Activated CD8-positive, alpha-beta memory T cell treated with anti-CD3 and anti-CD28 coated beads for 24 hours (primary cell): ENCODE measurements at places on chromosomes 11 and 22.
A peak's percentile ranks its signal among the peaks of the same experiment; 100 is the strongest.

DNA sequence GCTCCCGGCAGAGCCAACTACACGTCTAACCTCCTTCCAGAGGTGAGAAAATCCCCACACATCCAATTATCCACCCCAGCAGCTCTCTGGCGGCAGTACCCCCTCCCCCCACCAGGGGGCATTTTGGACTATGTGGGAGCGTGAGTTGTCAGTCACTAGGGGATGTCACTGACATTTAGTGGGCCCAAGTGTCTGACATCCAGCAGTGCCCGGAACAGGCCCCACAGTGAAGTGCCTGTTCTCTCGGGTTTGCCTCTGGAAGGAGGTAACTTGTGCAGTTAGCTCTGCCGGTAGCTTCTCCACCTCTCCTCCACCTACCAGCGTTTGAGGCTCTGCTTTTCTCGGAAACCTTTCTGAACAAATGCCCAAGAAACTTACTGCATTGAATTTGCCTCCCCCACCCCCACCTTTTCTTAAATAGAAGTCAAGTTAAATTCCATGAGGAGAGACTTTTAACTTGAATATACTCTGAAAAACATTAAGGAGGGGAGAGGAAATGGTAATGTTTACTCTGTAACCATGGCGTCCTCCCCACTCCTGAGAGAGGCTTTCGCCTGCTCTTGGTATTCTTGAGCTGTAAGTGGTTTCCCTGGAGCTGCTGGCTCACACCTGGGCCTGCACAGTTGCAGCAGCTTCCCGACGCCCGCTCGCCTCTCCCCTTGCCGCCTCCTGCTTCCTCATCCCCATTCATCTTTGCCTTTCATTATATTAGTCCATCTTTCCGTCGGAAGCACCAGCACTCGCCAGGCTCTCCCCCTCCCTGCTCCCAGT, 112.8 kb downstream of the WNT7B start:
- peak; percentile 91 for DNase-seq

- DNase-seq: no peak
Observed at GRCh38 chr11:116473206-116473769, 299.5 kb downstream of the BUD13 start.

DNA sequence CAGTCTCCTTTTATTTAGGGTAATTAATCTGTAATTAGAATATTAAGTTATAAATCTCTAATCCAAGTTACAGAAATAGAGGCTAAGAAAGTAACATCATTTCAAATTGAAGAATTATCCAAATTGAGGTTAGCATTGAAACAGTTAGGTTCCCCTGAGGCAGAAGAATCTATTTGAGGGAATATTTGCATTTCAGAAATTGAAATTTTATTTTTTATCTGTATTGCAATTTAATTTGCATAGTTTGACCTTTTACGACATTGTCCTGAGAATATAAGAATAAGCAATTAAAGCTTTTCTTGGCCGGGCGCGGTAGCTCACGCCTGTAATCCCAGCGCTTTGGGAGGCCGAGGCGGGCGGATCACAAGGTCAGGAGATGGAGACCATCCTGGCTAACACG, 27.6 kb downstream of the DDIAS start:
- no peak for DNase-seq

GRCh38 chr22:39428597-39429071, 28.2 kb upstream of the MGAT3 start:
- DNase-seq: no peak

- peak; percentile 47 for DNase-seq
Observed at GRCh38 chr11:134742956-134743819, 331.1 kb upstream of the B3GAT1 start.

DNA sequence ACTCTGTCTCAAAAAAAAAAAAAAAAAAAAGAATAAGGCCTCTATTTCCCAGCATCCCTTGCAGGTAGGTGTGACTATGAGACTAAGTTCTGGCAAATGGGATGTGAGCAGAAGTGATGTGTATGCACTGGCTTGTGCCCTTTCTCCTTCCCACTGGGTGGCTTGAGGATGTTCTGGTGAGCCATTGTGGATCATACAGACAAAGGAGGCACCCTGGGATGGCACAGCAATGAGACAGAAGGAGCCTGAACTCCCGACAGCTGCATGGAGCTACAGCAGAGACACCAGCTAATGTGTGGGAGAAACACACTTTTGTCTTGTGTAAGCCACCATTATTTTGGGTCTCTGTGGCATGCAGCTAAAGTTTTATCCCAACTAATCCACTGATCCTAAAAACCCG, 10.6 kb upstream of the SORL1 start:
- DNase-seq: no peak

DNA sequence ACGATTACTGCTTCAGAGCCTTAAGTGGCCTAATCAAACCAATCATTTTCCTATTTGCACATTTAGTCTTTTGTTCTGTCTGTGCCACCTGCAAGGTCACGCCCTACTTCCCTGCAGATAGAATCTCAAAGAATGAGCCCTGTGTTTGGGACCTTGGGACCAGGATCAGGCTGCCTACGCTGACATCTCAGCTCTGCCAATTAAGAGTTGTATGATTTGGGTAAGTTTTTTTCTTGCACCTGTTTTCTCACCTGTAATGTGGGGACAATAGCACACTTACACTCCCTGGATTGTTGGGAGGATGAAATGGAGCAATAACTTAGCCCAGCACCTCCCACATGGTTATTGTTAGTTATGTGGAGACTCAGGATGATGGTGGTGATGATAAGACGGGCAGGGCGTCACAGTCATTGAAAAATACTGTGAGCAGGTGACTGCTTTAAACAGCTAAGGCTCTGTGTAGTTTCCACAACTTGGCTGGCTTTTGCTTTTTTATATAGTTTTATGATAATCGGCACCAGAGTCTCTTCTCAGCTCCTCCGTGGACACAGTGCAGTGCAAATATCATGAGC, 155.0 kb downstream of the ADAMTS15 start:
- DNase-seq: no peak

DNA sequence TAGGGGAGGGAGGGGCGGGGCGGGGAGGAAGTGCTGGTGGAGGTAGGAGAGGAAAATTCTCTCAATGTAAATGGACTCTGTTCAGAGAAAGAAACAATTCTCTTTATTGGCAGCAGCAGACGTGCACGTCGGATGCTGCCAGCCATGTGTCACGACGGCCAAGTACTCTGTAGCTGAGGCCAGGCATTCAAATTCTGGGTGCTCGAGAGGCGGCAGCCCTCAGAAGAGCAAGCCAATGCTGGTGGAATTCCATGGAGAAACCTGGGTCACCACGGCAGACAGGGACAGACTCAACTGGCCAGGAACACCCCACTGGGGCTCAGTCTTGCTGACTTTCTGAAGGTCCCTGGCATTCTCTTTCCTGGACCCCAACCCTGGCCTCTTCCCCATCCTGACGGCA, 90.8 kb downstream of the ABTB2 start:
- no peak for DNase-seq

GRCh38 chr11:69381681-69382130, 87.8 kb downstream of the MYEOV start:
- DNase-seq: no peak
